ENCODE measurements at places on chromosomes 3 and 15.
A peak's percentile ranks its signal among the peaks of the same experiment; 100 is the strongest.

DNA sequence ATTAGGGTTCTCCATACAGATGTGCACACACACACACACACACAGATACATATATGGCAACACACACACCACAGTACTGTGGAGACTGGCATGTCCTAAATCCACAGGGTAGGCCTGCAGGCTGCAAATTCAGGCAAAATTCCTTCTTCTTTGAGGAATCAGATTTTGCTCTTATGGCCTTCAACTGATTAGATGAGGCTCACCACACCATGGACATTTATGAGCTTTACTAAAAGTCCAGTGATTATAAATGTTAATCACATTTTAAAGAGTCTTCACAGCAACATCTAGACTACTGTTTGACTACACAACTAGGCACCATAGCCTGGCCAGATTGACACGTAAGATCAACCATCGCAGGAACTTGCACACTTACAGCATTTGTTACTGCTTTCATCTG is 140.3 kb upstream of the UBE3A start:
- no peak for DNase-seq

DNA sequence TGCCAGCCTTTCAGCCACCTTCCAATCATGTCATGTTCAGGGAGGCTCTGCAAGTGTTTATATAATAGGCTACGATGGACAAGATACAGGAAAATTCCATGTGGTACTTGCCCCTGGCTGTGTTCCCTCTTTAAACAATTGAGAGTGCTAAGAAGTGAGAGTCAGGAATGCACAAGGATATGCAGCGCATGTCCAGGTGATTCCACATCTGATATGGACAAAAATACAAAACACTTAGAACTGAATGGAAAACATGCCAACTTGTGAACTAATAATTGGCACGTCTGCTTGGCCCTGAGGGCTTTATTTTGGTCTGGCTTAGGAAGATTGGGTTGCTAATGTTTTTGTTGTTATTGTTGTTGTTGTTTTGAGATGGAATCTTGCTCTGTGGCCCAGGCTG is 100.9 kb downstream of the CEMIP start:
- no peak for DNase-seq

- peak; percentile 51 for DNase-seq
Measured at GRCh38 chr3:54817628-54818027, 110.2 kb downstream of the LRTM1 start.

GRCh38 chr3:64961301-64961700 is 273.5 kb upstream of the ADAMTS9 start:
- no peak for DNase-seq

- DNase-seq: no peak
Measured at GRCh38 chr3:132787616-132788300, 65.5 kb upstream of the NPHP3 start.

- DNase-seq: no peak
Measured at GRCh38 chr15:52394118-52394517, 98.5 kb upstream of the MYO5C start.

- no peak for DNase-seq
Measured at GRCh38 chr15:58298879-58299850, 132.6 kb upstream of the LIPC start.

- DNase-seq: no peak
Measured at GRCh38 chr15:37824717-37825382, 109.6 kb upstream of the TMCO5A start.

- DNase-seq: peak; percentile 11
Measured at GRCh38 chr3:15796771-15797641, 773 bp downstream of the ANKRD28 start.

GRCh38 chr3:29933802-29934490 is 653.1 kb downstream of the RBMS3 start:
- DNase-seq: no peak

GRCh38 chr3:180002006-180002405 is 34.7 kb downstream of the PEX5L start:
- DNase-seq: no peak

- no peak for DNase-seq
Measured at GRCh38 chr3:193764959-193765358, 172.0 kb downstream of the OPA1 start.

DNA sequence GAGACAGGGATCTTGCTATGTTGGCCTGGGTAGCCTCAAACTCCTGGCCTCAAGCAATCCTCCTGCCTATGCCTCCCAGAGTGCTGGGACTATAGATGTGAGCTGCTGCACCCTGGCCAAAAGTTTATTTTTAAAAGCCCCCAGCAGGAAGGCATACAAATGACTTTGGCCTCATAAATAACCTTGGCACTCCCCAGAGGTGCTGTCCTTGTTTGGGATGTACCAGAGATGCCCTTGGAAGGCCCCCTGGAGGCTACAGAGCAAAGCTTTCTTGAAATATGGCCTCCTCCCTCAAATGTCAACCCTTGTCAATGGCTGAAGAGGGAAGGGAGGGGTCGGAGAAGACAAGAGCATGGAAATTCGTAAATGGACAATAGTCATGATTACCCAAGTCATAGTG is 14.0 kb upstream of the RTP3 start:
- no peak for DNase-seq

DNA sequence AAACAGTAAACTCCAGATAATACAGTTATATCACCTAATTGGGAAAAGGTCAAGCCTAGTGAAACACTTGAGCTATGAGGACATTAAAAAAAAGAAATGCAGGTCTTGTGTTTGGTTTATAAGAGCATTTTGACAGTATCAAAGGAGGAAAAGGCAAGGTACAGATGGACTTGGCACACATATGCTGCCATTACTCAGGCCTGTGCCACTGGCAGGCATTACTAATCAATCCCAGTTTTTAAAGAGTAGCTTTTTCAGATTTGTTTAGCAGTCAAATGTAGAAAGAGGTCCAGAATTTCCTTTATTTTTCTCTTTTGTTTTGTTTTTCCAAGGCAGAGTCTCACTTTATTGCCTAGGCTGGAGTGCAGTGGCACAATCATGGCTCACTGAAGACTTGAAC is 38.9 kb downstream of the MDFIC2 start:
- DNase-seq: no peak

- DNase-seq: no peak
Measured at GRCh38 chr15:90086868-90087268, 15.4 kb downstream of the IDH2 start.

DNA sequence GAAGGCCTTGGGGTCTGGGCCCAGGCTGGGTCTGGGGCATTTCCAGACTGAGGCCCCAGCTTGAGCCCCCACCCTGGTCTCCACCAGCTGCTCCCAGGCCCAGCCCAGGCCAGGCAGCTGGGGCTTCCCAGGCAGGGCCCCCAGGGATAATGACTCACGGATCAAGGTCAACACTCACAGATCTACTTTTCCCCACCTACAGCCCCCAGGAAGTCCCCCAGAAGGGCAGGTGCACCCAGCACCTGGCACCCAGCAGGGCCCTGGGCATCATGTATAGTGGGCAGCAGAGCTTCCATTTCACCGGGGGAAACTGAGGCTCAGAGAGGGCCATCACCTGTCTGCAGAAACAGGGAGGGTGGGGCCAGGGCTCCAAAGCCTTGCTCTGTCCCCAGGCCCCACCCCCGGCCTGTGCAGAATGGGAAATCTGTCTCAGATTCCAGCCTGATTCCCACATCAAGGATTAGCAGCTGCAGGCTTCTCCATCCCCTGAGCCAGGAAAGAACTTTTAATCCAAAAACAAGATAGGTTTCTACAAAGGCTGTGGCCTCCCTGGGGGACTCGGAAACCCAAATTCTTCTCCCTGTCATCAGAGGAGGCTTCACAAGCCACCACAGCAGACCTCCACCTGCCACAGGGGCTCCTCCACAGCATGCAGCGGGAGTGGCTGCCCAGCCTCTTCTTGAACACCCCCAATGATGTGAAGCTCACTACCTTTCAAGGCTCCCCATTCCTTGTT is 49.8 kb downstream of the IQSEC1 start:
- peak; percentile 30 for DNase-seq

GRCh38 chr3:180306691-180307090 is 270.0 kb upstream of the PEX5L start:
- no peak for DNase-seq

- no peak for DNase-seq
Measured at GRCh38 chr3:123038751-123039150, 11.2 kb upstream of the SEMA5B start.

DNA sequence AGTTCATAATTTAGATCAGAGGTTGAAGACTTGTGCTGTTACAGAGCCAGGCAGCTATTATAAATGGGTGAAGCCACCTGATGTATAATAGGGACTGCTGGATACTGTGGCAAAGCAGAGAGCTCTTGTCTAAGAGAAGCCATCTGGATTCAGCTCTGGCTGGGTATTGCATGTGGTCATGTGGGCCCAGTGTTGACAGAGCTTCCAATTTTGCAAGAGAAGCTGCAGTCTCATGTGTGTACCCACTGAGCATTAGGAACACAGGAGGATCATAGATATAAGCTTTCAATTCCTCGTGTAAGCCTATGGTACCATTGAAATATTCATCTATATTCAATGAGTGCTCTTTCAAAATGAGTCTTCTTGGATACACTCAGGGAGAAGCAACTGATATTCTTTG is 303.9 kb upstream of the SLCO3A1 start:
- peak; percentile 6 for DNase-seq

DNA sequence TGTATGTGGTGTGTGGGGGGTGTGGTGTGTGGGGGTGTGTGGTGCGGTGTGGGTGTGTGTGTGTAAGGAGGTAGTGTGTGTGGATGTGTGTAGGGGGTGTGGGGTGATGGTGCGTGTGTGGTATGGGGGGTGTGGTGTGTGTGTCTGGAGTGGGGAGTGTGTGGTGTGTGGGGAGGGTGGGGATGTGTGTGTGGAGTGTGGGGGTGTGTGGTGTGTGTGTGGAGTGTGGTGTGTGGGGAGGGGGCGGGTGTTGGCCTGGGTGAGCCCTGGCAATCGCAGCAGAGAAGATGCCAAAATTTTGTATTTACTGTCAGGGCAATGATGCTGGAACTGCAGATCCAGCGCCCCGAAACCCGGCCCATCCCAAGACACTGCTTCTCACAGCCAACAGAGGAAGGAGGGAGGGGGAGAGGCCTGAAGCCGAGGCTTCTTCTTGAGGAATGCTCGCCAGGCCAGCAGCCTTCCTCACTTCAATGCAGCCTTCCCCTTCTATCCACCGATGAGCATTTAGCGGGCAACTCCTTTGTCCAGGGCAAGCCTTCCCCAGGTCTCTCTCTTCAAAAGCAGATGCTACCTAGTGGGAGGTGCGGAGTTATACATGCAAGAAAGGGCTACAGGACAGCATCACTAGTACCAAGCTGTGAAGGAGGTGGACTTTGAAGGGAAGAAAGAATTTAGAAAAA is 11.9 kb upstream of the SRP14 start:
- DNase-seq: no peak

GRCh38 chr15:67592245-67592644 is 49.7 kb downstream of the MAP2K5 start:
- no peak for DNase-seq

DNA sequence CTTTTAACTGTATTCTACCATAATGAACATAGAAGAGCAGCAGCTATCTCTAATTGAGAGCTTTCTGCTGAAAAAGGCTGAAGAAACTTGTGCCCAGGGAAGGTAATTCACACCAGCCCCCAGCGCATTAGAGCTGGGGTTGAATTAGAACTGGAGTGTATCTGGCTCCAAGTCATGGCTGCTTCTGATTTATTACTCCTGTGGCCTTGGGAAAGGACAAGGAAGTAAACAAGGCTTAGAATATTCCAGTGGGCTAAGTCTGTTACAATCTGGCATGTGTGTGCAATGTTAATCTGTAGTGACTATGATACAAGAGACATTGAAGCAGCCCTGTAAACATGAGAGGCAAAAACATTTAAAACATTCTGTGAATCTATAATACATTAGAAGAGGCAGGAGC is 18.1 kb downstream of the CPA3 start:
- DNase-seq: no peak

GRCh38 chr3:53817211-53817610 is 29.0 kb downstream of the CHDH start:
- no peak for DNase-seq

- no peak for DNase-seq
Measured at GRCh38 chr3:196962108-196962929, 6.3 kb downstream of the PIGZ start.

DNA sequence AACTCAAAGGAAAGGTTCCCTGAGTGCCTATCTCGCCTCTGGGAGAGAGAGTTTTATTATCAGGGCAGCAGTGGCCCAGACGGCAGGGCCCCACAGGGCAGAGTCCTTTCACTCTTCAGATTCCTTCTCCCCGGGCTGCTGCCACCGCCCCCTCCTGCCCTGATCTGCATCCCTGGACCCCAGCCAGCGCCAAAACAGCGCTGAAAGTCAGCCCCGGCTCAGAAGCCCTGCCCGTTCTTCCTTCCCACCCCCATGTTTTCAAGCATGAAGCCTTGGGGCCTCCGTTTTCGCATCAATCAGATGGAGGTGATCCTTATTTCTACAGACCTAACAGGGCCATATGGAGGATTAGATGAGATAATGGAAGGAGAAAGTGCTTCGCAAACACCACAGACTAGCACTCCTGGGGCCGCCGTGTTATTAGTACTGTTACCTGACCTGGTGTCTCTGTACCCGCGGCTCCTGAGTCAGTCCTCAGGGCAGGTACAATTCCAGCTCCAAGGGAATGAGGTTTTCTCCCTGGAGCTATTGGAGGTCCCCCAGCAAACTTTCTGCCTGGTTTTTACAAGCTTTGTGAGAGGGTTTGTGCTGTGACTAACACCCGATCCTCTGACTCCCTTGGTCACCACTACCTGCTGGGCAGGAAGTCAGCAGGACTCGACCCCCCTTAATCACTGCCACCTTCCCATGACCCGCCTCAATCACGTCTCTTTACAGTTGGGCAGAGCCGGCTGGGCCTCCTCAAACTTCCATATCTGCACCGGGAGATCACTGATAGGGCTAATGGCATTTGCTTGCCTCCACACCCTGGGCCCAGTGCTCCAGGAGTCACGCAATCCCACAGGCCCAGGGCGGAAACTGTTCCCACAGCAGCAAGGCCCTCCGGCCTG is 39.5 kb upstream of the TSEN2 start:
- no peak for DNase-seq

DNA sequence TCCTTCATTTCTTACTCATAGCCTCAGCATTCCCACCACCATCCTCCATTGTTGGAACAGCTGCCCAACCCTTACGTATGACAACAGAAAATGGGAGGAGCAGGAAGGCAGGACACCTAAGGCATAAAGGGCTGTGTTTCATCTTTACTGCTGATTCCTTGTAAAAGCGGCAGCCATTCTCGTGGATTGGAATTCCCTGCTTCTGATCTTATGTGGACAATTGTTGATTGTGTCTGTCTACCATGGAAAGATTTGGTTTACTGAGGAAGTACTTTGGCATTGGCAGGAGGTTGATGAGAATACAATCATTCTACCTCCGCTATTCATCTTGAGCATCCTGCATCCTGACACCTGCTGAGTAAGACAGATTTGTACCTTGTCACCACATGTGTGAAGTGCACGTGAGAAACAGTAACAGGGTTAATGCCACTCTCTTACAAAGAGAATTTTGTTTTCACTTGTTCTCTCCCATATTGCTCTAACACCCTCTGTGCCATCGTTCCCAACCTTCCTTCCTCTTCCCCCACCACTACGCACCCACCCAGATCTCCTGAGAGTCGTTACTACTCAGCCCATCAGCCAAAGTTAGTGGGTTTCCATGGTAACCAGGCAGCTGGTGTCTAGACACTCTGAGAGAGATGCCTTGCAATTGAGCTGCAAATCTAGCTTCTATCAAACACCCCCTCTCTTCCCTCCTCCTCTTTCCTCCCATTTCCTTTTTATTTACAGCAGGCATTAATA is 75.7 kb downstream of the GAP43 start:
- peak; percentile 21 for DNase-seq

Data from DMS 273 treated with DMSO at 0.1 percent for 48 hours (cell line).